NCI-H2227 treated with DMSO at 0.1 percent for 48 hours (cell line): ENCODE measurements at places on chromosomes 16 and 17.

- no peak for DNase-seq
Observed at GRCh38 chr16:84648595-84649510, 542 bp downstream of the KLHL36 start.

- DNase-seq = no peak
Observed at GRCh38 chr17:17254036-17254435, 17.1 kb upstream of the FLCN start.

DNA sequence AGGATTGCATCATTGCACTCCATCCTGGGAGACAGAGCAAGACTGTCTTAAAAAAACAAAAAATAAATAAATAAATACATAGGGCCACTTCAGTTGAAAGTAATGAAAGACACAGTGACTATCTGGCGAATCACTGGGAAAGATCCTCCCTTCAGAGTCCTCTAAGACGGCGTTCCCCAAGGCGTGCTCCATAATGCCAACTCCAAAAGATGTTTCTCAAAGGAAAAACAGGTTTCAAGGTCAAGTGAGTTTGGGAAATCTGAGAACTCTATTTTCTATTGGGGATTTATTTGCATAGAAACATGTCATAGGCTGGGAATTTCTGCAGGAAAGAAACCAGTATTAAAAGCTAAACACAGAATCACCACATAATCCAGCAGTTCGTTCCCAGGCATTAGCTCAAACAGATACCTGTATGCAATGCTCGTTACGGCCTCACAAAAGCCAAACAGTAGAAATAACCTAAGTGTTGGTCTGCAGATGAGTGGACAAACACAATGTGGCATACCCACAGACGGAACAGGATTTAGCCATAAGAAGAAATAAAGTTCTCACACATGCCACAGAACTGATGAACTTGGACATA is 7.9 kb downstream of the KLHDC4 start:
- DNase-seq = no peak

- DNase-seq = no peak
Observed at GRCh38 chr16:5854027-5854426, 756.4 kb upstream of the EEF2KMT start.

DNA sequence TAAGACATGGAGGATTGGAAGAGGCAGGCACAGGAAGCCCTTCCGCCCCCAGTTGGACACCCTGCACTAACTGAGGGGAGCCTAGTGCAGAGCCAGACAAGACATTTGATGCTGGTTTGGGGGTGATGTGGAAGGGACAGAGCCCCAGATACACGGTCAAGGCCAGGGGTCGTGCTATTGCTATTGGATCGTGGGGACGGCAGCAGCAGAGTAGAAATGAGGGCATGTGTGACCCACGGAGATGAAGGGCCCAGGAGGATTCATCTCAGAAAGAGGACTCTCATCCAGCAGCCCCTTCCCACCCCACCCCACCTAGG is 2.0 kb upstream of the VAMP2 start:
- no peak for DNase-seq

- no peak for DNase-seq
Observed at GRCh38 chr17:17987901-17988300, 15.2 kb downstream of the DRC3 start.

DNA sequence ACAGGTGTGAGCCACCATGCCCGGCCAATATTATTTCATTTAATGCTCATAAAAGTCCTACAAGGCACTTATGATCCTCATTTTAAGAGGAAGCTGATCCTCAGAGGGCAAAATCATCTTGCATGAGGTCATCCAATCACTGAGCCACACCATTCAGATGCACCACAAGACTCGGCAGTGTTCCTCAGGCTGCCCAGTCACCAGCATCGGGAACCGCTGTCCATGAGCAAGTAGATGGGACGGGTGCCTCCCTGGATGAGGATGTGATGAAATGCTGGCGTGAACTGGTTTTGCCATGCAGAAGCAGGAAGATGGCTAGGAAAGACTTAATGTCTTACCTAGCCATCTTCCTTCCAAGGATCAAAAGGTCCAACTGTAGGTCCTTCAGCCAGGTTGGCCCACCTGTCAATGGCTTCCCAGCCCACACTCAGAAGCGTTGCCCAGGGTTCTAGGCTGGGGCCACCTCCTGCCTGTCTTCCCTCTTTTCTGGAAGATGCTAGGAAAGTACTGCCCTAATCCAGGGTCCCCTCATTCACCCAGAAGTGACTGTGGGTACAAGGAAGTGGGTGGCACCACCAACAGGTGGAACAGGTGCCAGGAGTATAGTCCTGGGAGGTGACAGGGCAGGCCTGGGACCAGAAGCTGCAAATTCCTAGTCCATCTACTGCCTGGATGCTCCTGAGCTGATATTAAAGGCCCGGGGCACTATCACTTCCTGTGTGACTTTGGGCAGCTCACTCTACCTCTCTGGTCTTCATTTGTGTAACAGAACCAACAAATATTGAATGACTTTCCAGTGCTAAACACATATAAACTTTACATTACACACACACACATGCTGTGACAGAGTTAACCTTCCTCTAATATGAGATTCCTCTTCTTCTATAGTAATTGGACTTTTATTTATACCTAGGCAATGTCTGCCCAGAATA is 32.2 kb upstream of the CRYBA1 start:
- no peak for DNase-seq

- no peak for DNase-seq
Observed at GRCh38 chr17:80885947-80886582, 105.6 kb upstream of the CHMP6 start.

DNA sequence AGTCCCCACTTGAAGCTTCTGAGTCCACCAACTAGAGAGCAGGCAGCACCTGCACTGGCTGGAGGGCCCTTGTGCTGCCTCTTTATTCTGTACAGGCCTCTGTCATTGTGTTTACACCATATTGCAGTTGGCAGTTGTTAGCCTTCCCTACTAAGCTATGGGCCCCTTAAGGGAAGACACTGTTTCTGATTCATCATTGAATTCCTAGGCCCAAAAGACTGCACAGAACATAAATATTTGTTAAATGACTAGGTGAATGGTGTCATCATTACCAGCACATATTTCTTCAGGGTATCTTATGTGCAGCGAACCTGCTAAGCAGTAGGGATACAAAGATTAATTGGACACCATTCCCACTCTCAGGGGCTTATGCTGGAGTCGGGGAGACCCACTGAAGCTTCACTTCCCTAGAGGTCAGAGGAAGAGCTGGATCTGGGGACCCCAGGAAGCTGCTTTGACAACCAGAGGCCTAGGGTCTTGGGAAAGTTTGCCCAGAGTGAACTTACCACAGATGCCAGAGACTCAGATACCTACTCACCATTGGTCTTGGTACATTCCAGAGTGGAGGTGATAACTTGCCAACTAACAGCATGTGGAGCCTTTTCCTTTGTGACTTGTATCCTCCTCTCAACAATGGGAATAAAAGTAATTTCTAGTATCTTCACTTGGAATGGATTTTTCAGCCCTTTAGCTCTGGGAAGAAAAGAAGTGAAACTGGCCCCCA is 28.7 kb upstream of the DDX52 start:
- no peak for DNase-seq

- no peak for DNase-seq
Observed at GRCh38 chr17:59859444-59860025, 33.2 kb downstream of the TUBD1 start.

- no peak for DNase-seq
Observed at GRCh38 chr17:79220713-79221291, 146.2 kb downstream of the ENGASE start.

DNA sequence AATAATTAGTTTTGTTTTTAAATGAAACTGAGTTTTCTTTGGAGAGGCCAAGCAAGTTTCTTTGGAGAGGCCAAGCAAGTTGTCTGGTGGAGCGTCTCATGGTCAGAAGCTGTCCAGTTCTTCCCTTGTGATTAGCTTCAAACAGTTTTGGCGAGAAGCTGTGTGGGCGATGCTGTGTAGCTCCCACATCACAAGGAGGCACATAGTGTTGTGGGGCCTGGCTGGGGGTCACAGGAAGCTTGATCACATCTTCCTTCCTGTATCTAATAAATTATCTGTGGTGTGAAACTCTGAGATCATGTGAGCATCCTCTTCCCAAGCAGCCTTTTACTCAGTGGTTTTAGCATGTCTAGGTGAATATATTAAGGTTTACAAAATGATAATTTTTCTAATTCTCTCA is 33.9 kb downstream of the SPECC1 start:
- no peak for DNase-seq

DNA sequence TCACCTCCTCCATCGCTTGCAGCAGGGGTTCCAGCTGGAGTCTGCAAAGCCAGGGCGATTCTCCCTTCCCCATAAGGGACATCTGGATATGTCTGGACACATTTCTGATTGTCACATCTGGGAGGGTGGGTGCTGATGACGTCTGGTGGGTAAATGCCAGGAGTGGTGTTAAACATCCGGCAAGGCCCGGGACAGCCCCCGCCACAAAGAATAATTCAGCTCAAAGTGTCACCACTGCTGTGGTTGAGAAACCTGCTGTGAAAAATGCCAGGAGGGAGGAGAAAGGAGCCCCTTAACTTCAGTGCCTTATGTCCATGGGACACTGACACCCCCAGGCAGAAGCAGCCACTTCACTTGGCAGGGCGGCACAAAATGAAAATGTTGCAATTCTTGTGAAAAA is 179.4 kb upstream of the SDK2 start:
- no peak for DNase-seq

GRCh38 chr17:66984730-66985129 is 20.2 kb downstream of the CACNG4 start:
- no peak for DNase-seq

DNA sequence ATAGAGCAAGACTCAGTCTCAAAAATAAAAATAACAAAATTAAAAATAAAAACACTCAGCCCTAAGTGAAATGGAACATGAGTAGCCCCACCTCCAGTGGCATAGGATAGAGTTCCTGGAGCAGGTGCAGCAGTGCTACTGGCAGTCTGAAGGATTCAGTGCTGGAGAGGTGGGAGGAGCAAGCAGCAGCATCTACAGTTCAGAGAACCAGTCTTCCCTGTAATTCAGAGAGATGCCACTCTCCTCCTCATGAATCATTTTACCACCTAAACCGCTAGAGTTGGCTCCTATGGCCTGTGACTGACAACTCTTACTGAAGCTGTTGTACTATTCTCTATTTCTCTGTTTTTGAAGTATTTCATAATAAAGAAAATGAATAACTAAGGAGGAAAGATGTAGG is 56.0 kb upstream of the SMURF2 start:
- DNase-seq = peak; percentile 8

DNA sequence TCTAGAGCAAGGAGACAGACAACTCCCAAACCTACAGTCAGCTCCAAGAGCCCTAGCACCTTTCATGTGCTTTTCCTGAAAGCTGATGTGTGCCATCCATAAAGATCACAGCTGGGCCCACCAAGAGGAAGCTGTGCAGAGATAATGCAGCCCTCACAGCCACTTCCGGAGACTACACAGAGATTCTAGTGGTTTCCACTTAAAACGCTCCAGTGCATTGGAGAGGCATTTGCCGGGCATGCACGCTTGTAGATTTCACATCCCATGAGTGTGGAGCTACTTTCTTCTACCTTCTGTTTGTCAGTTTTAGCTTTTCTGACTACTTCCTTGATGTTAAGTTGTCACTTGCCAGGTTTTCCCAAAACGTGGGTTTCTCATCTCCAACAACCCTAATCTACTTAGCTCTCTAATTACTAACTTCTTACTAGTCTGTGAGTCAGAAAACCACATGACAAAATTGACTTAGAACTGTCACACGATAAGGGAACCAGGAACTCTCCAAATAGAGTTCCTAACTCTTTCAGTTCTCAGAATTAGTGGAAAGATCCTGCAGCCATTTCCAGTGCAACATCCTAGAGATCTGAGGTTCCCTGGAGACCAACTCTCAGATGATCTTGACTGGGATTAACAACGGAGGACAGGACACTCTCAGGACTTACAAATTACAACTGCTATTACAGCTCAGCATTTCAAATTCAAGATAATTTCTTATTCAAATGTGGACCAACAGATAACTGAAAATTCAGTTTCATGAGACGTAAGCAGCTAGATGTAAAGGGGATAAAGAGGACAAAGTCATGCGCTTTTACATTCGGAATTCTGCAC is 28.6 kb downstream of the PMP22 start:
- no peak for DNase-seq

DNA sequence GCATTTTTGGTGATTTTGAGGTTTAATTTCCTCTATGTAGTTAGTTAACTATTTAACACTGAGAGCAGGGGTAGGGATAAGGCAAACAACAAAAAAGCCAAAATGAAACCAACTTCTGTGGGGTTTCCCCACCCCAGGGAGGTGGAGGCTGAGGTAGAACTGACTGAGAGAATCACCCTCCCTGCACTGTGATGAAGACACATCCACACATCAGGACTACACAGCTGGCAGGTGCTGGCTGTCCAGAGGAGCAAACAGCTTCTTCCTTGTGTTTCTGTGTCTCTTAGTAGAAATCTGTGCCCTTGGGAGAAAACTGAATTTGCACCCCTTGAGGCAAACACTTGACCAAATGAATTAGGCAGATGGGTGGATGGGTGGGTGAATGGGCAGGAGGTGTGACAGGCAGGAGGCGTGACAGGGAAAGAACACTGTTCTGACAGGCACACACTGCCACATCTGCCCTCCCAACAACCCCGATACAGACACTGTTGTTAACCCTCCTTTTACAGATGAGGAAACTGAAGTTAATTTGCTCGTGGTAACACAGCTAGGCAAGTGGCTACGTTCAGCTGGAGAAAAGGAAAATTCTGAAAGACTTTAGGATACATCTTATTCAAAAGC is 62.9 kb upstream of the AMZ2 start:
- no peak for DNase-seq

DNA sequence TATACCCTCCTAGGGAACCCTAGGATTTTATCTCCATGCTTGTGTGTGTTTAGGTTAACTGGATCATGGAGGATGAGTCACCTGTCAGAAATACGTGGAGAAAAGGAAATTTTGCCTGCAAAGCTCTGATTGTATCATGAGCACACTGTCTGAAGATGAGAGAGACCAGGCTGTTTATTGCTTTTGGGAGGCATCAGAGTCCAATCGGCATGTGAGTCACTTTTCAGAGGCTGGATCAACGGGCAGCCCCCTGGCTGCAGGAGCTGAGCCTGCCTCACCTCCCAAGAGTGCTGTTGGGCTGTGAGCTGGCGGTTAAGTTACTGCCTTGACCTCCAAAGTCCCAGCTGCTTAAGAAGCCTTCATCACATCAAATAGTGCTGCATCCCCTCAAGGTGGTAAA is 41.5 kb upstream of the MED9 start:
- DNase-seq = no peak

DNA sequence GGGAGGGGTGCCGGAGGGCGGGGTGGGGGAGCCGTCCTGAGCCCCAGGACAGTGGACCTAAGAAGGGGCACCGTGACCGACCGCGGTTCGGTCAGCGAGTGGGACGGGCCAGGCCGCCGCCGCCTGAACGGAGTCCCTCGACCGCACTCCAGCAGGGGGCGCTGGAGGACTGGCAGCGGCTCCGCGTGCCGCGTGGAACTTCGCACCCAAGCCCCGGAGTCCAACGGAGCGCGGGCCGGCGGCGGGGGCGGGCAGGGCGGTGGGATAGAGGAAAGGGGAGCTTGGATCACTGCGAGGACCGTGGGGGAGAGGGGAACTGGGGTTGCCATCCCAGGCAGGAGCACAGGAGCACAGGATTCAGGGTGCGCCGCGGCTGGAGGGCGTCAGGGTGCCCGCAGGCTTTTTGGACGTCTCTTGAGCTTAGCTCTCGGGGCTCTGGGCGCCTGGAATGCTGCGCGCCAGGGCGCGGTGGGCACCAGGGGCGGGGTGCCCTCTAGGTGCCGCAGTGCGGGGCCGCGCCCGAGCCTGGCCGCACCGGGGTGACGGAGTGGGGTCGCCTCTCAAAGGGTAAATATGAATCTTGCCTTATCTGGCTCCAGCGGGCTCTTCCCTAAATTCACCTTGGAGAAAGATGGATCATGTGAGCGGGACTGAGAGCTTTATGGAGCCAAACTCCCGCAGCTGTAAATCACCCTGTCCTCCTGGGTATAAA is 379 bp upstream of the OTOP2 start:
- DNase-seq = no peak
